Mesenchymal stem cell (in vitro differentiated cells and primary cell): ENCODE measurements at places on chromosomes 5 and 9.

DNA sequence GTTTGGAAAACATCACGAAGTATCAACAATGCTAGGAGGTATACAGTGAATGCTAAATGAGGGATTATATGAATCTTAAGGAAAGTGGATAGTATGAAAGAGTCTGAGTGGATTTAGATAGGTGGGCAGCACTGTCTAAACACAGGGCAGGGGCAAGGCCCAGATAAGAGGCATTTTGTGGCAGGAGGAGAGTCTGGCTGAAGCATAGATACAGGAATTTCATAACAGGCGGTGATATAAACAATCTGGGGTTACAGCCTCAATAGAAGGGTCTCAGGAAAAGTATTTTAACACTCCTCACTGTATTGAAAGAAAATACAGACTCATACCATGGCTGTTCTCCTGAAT lies 96.9 kb downstream of the PLPP1 start:
- DNase-seq = no peak

GRCh38 chr5:175015028-175015685 lies 290.8 kb downstream of the MSX2 start:
- DNase-seq = no peak

GRCh38 chr9:86807367-86807976 lies 139.8 kb downstream of the GAS1 start:
- DNase-seq = no peak

DNA sequence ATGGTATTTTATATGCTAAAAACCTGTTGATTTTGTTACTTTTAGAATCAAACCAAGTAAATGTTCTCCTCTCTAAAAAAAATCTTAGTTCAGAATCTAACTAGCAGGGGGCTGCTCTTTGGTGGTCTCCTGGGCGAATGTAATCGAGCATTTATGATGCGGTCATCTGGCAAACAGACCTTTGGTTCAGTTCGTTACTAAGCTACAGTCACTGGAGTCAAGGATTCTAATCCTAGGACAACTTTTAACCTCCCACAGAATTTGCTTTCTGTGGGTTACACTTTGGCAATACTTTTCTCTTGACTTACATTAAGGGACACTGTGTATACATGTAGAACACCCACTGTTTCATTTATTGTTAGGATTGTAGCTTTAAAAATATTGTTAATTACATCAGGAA lies 26.3 kb upstream of the FREM1 start:
- peak; percentile 13 for DNase-seq

DNA sequence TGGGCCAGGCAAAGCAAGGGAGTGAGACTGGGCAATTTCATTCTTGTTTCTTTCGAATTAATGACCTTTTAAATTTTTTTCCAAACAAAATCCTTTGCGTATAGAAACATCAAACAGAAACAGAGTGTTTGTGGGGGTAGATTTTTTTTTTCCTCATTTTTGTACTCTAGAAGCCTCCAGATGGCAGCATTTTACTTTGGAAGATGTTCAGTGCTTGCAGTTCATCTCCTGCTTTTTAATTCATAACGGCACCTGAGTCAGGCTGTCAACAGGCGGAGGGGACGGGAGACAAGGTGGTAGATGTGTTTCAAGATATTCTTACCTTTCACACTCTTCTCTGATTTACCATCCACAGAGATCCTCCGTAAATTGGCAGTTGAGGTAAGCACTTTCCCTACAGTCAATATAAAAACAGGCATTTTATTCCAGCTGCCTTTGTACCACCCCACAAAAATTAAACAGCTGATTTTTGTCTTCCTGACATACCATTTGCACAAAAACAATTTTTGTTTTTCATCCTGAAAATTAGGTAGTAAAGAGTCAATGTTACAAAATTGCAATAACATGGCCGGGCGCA lies 99.5 kb upstream of the FBXL17 start:
- DNase-seq = peak; percentile 61

- DNase-seq = no peak
Measured at GRCh38 chr5:181071257-181071656, 31.2 kb downstream of the BTNL9 start.

GRCh38 chr9:132703336-132703735 lies 33.1 kb downstream of the GTF3C4 start:
- DNase-seq = peak; percentile 29

DNA sequence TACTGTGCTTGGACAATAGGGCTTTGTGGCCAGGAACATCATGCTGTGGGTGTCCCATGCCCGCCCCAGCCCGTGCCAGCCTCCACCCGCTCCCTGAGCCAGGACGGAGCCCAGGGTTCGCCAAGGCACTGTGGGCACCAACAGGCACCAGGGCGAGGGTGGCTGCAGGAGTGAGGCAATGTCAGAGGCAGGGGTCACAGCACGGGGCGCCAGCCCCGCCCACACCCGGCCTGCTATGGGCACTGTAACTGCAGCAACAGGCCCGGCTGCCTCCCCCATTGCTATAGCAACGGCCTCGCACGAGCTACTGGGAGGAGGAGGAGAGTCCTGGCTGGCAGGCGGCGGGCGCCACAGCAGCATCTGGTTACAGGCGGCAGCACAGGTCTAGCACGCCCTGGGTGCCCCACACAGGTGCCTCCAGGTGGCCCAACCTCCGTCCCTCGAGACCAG lies 2.5 kb downstream of the ABCA2 start:
- DNase-seq = no peak

DNA sequence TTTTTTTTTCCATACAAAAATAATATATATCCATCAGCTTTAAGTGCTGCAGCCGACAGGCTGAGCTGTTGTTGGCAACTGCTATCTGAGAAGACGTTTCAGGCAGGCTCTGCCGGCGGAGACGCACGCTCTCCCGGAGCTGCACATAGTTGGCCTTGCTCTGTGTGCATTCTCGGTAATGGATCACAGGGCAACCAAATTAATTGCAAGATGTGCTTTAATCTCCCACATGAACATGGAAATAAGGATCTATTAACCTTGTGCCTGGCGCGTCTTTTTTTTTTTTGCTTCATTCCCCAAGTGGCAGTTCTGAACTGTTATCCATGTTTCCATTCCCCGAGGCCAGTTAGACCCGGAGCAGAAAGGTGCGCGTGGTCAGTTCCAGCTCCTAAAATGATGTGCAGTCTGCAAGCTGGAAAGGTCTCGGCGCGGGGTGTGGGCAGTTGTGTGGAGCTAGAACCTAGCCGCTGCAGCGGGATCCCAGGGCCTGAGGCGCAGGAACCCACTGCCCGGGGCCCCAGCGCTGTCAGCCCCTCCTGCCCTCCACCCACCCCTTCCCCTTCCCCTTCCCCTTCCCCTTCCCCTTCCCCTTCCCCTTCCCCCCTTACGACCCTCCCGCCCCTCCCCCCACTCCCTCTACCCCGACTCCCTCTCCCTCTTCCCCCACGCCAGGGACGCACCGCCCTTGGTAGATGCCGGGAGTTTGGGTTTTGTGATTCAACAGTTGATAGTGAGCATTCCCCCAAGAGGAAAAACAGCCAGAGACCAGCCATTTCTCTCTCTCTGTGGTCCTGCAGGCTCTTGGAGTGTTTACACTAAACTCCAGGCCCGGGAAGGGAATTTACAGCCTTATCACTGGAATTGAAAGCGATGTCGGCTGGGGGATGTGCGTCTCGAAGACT lies 137.8 kb downstream of the CEP120 start:
- DNase-seq = peak; percentile 79

GRCh38 chr9:94622087-94622800 lies 17.1 kb downstream of the FBP1 start:
- DNase-seq = no peak

DNA sequence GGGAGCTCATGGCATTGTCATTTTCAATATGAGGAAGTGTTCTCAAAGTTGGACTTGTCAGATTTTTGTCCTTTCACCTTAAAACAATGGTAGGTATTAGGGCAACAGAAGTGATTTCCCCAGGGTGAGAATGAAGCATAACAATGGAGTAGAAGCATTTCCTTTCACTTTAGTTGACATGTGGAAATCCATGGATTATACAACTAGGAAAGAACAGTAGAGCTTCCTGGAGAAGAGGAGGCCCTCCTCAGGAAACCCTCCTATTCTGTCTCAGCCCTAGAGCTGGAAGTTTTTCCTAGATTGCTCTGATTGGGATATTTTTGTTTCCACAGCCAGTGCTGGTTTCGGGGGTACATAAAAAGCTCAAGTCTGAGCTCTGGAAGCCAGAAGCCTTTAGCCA lies 13.8 kb upstream of the REEP2 start:
- no peak for DNase-seq

- DNase-seq = no peak
Measured at GRCh38 chr9:114016629-114017423, 61.3 kb downstream of the AMBP start.

DNA sequence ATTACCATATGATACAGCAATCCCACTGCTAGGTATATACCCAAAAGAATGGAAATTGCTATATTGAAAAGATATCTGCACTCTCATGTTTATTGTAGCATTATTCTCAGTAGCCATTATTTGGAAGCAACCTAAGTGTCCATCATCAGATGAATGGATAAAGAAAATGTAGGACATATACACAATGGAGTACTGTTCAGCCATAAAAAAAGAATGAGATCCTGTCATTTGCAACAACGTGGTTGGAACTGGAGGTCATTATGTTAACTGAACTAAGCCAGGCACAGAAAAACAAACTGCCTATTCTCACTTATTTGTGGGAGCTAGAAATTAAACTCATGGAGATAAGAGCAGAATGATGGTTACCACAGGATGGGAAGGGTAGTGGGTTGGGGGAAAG lies 63.1 kb upstream of the TTC23L start:
- no peak for DNase-seq

DNA sequence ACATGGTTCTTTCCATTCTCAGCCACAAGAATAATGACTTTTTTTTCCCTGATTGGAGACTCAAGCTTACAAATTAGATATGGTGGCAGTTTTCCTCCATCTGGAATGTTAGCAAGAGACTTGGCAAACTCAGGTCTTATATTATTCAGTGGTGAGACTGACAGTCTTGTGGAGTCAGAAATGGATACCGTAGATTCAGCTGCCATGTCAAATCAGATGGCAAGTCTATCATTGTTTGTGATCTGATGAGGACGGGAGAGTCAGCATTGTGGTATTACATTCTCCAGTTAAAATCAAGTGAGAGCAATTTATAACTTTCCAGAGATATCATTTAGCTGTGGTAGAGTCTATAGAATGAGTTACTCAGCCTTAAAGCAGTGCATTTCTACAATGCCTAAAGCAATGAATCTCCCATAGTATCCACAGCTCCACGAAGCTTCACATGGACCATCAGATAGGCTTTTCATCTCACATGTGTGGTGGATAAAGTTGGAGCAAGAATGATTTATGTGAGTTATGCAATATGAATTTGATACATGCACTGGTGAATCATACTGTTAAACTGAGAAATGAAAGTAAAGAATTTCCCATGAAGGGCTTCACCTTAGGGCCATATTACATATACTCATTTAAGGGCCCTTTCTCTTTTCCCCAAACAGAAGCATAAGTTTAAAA lies 430.6 kb downstream of the ZNF608 start:
- DNase-seq = peak; percentile 6

DNA sequence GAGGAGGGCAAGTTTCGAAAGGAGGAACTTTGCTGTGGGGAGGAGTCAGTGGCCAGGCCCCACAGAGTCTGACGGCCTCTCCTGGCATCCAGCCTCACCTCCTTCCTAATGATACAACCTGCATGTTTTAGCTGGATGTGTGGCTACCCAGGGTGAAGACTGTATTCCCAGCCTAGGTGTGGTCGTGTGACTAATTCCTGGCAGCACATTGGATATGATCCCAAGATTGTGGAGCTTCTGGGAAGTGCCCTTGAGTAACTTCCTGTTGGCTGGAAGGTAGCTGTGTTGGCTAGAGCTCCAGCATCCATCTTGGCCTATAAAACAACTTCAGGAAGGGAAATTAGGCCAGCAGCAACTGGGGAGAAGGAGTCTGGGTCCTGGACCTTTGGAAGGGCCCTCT lies 19.0 kb upstream of the LPCAT1 start:
- DNase-seq = no peak
